Activated CD4-positive, alpha-beta T cell treated with anti-CD3 and anti-CD28 coated beads, Interleukin-2, Interleukin-6, amounts not matched to agents 100 ng/mL and 50 ng/mL, durations not matched to agents 16 hours and 8 hours (primary cell): ENCODE measurements at places on chromosomes 7 and 10.

- no peak for DNase-seq
Measured at GRCh38 chr7:82527851-82528250, 84.3 kb upstream of the CACNA2D1 start.

- no peak for DNase-seq
Measured at GRCh38 chr10:100158044-100158805, 27.6 kb downstream of the ERLIN1 start.

GRCh38 chr7:20083781-20084180 is 133.4 kb downstream of the MACC1 start:
- DNase-seq, result no peak

- no peak for DNase-seq
Measured at GRCh38 chr7:128112781-128113221, 81.6 kb upstream of the LRRC4 start.
